ENCODE measurements at places on chromosomes 1 and 21.

DNA sequence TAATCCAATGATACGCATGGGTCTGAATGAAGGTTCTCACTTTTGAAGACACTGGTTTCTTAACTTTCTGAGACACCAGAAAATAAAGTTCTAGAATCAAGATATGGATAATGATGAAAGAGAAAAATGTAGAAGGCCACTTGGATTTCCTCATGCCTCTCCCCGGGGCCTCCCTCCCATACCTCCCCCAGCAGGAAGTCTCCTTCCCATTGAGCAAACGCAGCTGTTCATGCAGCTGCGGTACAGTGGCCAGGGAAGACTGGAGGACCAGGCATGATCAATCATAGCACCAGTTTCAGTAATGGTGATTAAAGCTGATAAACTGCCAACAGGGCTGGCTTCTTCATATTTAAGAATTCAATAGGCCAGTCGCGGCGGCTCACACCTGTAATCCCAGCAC is 10.9 kb upstream of the UBR4 start:
- DNase-seq, result no peak

DNA sequence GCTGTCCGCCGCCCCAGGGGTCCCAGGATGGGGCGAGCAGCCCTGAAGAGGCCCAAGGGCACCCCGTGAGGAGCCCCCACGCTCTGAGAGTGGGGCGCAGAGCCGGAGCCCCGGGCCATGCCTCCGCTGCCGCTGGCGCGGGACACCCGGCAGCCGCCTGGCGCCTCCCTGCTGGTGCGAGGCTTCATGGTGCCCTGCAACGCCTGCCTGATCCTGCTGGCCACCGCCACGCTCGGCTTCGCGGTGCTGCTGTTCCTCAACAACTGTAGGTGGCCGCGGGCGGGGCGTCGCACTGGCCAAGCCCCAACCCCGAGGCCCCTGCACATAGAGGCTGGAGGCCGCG is 14.5 kb downstream of the AGRN start:
- DNase-seq, result no peak

- no peak for DNase-seq
Observed at GRCh38 chr1:106924360-106924759, 132.1 kb upstream of the PRMT6 start.

DNA sequence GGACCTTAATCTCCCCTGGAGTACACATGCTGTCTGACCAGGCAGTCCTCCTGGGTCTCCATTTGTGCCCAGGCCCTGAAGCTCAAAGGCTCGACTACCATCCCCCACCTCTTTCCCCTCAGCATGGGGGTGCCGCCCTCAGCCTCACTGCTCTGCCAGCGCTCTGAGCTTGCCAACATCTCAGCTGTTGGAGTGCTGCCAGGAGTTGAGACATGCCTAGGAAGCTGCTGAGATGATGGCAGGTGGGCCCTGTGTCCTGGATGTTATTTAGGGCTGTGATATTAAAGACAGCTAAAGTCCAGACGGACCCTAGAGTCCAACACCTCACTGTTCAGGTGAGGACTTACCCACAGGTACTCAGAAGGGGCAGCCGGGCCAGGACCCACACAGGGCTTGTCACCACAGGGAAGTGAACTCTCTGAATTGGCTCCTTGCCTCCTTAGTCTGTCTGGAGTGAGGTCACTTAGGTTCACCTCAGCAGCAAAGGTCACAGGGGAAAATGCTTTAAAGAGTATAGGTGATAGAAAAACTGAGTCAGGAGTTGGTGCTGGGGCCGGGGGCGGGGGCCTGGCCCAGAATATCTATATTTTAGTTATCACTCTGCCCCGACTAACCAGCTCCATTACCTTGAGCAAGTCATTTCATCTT is 19.7 kb upstream of the KCNC4 start:
- no peak for DNase-seq

DNA sequence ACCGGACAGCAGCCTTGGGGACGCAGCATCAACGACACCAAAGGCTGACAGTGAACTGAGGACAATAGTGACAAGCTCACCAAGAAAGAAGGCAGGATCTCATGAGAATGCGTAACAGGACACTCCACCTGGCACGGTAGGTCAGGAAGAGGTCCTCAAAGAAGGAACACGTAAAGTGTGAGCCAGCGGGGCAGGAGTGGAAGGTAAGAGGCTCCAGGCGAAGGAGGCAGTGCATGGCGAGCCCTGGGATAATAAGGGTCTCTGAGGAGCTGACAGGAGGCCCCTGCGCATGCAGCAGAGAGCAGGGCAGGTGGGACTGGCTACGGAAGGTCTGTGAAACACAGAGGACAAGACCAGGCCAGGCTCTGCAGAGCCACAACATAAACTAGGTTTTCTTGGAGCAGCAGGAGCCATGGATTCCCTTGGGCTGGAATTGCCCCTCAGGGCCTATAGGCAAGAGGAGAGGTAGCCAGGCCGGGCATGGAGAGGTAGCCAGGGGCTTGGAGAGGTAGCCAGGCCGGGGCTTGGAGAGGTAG is 8.2 kb downstream of the LSS start:
- no peak for DNase-seq

GRCh38 chr1:18927654-18928272 is 25.4 kb upstream of the ALDH4A1 start:
- DNase-seq, result no peak

GRCh38 chr1:3898994-3899753 is 898 bp downstream of the C1orf174 start:
- DNase-seq, result no peak

DNA sequence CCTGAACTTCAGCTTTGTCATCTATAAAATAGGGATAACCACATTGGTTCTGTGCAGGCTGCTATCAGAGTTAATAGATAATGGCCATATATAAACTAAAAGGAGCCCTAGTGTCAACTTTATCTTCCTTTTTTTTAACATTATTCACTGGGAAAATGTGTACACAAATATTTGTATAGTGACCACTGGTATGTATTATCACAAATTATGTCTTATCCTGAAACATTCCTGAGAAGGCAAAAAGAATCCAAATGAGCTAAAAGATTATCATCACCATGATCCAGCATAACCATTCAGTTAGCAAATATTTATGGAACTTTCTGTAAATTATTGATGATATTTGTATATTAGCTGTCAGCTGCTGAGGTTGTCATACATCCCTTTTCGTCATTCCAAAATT is 16.6 kb downstream of the ANGPTL3 start:
- peak; percentile 52 for DNase-seq

- DNase-seq, result peak; percentile 75
Observed at GRCh38 chr1:159889821-159890252, 10.1 kb downstream of the CFAP45 start.

- no peak for DNase-seq
Observed at GRCh38 chr1:197268012-197268411, at the start of gene CRB1. TSS of gene CRB1 (plus strand) at chr1:197268252. CDS start at chr1:197268413, 161 bp downstream.

DNA sequence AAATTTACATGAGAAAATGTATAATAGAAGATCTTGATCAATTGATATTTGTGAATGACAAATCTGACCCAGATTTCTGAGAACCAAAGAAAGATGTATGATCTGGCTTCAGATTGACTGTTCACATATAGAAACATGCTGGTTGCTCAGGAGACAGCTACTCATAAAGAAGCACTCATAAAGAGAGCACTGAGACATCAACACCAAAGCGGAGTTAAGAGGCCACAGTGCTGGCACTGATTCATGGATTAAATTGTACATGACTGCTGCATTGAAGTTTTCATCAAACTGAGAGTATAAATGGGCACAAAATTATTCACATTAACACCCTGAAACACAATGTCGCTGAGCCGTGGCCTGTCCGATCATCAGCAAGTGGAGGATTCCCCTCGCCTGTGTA is 46.2 kb downstream of the SH3GLB1 start:
- DNase-seq, result no peak

- DNase-seq, result no peak
Observed at GRCh38 chr1:41726899-41727748, 191.6 kb downstream of the HIVEP3 start.

- no peak for DNase-seq
Observed at GRCh38 chr1:43365678-43366077, 2.1 kb downstream of the ELOVL1 start.

Data from HS-27A (cell line).